ENCODE measurements at places on chromosomes 3 and 15.

DNA sequence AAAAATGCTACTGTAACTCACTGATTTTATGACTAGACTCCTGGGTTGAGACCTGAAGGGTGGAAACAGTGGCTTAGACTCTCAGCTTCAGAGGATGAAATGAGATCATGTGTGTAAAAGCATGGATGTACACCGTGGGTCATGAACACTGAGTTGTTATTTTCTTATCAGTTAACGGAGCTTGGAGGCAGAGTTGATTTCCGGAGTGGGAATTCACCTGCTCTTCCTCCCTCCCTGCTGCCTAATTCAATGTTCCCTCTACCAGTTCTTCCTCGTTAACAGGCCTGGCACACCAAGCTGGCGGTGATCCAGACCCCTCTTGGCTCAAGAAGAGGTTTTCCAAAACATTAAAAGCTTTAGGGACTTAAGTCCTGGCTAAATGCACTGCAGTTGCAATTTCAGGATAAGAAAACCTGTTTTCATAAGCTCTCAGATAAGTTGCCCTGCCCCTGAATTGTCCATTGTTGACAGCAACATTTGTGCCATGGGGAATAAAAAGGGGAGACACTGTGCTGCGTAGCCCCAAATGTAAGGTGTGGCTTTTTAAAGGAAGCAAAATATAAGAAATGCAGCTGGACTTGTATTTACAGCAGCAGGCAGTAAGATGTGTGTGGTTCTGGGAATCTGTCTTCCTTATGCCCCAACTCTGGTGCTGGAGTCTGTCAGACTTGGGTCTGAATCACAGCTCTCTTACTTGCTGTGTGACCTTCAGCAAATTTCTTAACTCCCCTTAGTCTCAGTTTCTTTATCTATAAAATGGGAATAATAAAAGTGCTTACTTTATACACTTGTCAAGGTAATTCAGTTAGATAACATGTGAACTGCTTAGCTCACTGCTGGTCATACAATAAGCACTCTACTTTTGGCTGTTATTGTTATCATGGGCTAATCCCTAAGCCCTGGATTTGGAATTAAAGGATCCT is 9.9 kb downstream of the PDIA5 start:
- peak; percentile 61 for DNase-seq

DNA sequence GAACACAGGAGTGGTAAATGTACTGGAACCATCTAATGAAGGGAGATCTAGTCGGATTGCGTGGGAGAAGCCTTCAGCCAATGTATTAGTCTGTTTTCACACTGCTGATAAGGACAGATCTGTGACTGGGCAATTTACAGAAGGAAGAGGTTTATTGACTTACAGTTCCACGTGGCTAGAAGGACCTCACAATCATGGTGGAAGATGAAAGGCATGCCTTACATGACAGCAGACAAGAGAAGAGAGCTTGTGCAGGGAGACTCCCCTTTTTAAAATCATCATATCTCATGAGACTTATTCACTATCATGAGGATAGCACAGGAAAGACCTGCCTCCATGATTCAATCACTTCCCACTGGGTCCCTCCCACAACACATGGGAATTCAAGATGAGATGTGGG is 17.0 kb downstream of the HRG start:
- no peak for DNase-seq

GRCh38 chr3:94167796-94168195 is 104.9 kb downstream of the NSUN3 start:
- no peak for DNase-seq

DNA sequence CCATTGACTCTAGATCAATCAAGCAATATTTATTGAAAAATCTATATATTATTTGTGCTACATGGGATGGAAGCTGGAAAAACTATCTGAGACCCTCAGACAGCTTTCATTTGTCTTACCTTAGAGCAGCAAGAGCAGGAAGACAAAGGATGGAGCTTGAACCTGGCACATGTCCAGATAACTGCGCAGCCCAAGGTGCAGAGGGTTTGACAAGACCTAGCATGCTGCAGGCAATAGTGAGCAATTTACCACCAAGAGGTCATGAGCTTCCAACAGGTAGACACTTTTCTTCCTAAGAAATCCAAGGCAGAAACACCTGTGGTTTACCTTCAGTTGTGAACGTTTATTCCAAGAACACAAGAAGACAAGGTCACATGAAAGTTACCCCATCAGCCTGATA is 214.7 kb upstream of the NECTIN3 start:
- no peak for DNase-seq

- DNase-seq = no peak
Measured at GRCh38 chr3:127367593-127367992, 79.7 kb upstream of the PRR20G start.

- DNase-seq = no peak
Measured at GRCh38 chr3:121698476-121698875, 37.8 kb upstream of the HCLS1 start.

- no peak for DNase-seq
Measured at GRCh38 chr3:191352014-191352413, 21.7 kb upstream of the UTS2B start.

DNA sequence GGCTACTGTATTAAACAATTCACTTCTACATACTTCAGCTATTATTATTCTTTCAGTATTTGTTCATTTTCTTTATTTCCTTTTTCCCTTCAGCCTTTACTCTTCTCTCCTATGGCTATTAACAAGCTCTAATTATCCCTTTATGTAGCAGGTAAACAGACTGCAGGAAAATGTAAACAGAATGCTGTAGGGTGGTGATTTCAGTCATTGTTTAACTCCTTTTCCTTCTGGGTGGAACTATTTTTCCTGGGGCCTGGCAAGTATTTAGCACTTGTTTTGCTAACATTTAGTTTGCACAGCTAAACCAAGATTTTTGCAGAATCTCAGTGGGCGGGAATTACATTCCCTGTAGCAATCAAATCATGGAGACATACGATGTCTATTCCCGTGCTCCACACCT is 14.4 kb downstream of the RARB start:
- no peak for DNase-seq

- no peak for DNase-seq
Measured at GRCh38 chr3:107897471-107898061, 193.3 kb downstream of the CD47 start.

DNA sequence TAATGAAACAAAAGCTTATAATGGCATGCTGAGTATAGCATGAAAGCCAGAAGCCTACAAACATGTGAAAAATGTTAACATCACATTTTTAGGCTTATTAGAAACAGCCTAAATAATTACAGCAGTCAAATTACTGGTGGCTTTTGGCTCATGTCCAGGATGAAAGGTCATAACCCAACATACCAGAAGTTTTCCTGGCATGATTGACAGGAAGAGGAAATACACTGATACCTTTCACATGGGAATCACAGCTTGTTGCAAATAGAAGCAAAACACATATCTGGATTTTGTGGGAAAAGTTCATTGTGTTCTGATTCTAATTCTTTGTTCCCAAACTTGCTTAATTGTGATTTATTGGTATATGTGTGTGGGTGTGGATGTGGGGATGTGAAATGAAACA is 393.5 kb upstream of the ARRDC4 start:
- DNase-seq = no peak

DNA sequence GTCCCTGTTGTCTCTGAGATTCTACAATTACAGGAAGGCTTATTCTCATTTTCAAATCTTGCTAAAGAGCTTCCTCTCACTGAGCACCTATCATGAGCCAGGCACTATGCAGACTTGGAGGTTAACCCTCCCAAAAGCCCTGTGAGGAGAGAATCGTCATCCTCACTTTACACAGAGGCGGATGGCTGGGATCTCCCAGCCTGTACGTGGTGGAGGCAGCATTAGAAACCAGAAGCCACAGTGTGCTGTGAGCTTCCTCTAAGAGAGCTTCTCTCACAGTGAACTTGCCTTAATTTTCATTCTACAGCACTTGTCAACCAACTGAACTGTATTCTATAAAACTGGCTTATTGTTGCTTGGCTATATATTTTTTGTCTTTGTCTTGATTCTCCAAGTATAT is 6.1 kb upstream of the DGKG start:
- peak; percentile 37 for DNase-seq

- DNase-seq = no peak
Measured at GRCh38 chr15:80766275-80766674, 12.9 kb upstream of the CEMIP start.

GRCh38 chr15:94247789-94248638 is 16.7 kb downstream of the MCTP2 start:
- no peak for DNase-seq

DNA sequence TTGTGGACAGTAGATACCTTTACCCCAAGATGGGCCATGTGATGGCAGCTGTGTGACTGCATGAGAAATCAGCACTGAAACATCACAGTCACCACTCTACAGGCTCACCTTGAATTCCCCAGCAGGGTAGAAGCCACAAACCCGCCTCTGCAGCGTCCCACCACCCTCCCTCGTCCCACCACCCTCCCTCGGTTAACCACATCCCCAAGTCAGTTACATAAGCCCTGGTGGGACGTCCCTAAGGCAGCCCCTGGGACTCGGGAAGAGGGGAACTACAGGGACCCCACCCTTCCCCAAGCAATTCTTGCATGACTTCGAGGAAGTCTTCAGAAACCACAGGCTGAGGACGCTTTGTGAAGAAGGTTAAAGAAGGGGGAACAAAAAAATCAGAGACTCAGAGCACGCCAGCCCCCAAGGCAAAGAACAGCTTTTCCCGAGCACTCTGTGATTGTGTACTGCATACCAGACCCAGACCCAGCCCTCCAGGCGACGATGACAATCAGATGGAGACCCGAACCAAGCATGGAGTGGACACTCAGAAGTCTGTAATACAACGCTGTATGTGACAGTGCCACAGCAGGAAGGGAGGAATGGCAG is 60.5 kb downstream of the SH3BP5 start:
- DNase-seq = no peak

- peak; percentile 8 for DNase-seq
Measured at GRCh38 chr15:78320183-78320582, 20.0 kb upstream of the CRABP1 start.

GRCh38 chr3:147372525-147373027 is 33.8 kb downstream of the ZIC4 start:
- DNase-seq = no peak

DNA sequence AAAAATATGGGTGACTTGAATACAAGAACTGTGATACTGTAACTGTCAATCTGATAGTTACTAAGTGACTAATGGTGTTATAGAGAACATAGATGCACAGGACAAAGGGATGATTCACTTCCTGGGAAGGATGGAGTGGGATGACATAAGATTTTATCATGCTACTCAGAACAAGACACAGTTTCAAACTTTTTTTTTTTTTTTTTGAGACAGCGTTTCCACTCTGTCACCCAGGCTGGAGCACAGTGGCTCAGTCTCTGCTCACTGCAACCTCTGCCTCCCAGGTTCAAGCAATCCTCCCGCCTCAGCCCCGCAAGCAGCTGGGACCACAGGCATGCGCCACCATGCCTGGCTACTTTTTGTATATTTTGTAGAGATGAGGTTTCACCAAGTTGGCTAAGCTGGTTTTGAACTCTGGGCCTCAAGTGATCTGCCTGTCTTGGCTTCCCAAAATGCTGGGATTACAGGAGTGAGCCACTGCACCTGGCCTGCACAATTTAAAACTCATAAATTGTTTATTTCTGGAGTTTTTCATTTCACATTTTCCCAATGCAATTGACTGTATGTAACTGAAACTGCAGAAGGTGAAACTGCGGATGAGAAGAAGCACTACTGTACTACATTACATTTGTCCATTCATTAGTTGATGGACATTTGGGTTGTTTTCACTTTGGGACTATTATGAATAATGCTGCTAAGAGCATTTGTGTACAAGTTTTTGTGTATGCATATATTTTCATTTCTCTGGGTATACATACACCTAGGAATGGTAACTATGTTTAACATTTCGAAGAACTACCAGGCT is 40.6 kb downstream of the ADIPOQ start:
- DNase-seq = no peak

DNA sequence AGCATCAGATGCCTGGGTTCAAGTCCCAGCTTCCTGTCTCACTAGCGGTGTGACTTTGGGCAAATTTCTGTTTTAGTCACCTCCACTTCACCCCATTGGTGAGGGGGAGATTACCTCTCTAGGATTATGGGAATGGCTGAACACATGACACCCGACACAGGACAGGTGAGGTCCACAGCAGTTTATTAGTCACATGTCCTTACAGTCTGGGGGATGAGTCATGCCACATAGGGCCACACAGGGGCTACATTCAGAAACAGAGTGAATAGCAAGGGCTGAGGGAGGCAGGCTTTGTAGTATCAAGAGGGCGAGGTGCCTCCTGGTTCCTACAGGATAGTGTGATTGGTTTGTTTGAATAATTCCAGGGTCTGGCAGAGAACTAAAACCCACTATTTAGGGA is 15.2 kb upstream of the ITGA11 start:
- no peak for DNase-seq

GRCh38 chr3:161560008-161560637 is 63.5 kb downstream of the OTOL1 start:
- peak; percentile 47 for DNase-seq

DNA sequence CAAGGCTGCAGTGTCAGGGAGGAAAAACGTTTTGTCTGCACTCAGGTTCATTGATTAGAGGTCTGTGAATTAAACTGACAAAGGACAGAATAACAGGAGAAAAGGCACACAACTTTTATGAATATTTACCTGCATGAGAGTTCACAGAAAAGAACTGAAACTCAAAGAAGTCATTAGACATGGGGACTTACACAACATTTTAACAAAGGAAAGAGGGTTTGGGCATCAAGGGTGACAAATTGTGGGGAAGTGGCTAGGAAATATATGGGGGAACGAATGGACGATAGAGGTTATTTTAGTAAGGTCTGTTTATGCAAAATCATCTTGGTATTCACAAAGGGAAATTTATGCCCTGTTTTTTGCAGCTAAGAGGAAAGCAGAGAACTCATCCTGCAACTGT is 65.6 kb upstream of the C15orf39 start:
- DNase-seq = no peak

DNA sequence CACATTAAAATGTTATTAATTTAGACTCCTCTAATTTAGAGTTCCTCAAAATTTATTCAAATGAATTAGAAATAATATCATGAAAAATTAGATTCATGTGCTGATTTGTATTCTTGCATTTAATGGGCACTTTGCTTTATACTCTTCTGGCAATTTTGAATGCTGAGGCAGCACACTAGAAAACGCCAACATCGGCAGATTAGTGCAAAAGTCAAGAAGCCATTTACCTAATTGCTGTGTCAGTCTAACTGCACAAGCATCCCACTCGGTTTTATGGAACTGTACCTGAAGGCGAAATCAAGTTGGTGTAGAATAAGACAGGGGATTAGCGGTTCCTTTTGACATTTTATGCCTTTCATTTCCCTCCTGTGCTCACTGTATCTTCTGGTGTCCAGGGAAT is 382.0 kb downstream of the ROBO2 start:
- no peak for DNase-seq

DNA sequence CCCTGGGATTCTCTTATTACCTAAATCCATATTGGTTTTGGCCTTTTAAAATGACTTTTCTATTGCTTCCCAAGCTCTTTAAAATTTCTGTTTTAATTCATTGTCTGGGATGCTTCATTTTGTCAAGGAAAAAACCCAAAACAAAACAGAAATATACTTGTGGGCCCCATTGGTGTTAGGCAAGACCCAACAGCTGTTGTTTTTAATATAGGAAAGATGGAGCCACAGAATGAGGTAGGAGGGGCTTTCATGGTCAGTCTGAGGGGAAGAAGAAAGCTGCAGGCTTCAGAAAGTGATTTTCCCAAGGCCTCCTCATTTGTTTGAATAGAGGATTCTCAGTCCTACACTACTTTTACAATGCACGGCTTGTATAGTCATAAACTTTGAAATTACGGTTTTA is 180.5 kb downstream of the MCTP2 start:
- DNase-seq = no peak
